ENCODE measurements at places on chromosomes 6 and 20.
A peak's percentile ranks its signal among the peaks of the same experiment; 100 is the strongest.

DNA sequence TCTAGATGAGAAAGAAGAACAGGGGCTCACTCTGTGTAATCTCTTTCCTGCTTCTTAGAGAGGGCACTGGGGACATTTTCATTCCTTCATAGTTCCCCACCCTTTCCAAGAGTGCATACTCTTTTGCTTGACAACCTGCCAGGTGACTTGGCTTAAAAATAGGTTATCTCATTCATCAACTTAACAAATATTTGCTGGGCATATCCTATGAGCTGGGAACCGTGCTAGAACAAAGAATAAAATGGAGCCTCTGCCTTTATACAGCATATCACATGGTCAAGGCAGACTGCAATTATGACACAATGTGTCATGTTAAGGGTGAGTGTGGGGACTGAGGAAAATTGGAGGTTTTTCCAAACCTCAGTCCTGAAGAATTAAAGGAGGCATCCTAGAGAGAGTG is 209.8 kb upstream of the FOXA2 start:
- DNase-seq, result no peak

DNA sequence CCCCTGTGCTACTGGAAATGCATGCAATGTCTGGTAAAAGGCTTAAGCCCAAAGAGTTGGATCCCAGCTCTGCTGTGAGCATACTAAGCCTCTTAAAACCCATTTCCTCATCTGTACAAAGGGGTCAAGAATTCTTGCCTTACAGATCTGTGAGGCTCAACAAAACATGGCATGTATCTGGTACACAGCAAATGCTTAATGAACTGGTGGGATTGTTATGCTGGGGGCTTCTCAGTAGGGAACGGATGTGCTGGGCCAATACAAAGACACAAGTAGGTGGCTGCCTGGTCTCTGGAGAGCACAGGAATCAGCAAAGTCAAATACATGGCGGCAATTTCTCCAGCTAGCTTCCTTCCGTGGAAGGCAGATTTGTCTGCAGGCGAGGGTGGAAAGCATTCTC is 62.3 kb downstream of the LAMP5 start:
- DNase-seq, result no peak

DNA sequence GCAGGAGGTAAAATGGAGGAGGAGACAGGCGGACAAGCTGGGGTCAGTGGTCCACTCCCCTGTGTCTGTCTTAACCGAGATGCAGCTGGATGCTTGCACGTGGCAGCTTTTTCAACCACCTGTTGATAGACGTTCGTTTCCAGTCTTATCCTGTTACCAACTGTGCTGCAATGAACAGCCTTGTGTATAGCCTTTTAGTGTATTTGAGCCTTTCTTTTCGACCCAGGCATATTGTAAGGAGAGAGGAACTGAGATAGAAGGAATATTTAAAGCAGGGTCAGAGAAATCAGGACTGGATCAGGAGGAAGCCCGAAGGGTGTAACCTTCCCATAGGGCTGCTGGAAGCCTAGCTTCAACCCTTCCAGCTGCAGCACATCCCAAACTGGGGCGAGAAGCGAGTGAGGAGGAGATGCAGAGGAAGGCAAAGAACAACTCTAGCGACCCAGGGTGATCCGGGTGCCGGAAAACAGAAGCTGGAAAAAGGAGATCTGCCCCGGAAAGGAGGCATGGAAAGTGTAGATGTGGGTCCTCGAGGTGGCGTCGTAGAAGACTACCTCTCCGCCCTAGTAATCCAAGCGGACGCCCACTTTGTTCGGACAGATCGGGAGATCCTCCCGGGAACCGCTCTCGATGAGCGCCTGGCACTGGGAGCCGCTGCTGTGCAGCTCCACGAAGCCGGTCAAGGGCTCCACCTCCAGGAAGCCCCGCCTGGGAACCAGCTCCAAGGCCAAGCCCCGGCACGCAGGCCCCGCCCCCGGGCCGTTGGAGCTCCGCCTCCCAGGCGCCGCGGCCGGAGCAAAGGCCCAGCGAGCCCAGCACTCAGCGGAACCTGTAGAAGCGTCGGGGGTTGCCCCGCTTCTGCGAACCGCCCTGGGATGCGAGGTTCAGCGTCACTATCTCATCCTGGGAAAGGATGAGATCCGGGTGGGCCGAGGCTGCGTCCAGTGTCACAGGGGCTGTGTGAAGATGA is 11.2 kb downstream of the TRIM31 start:
- peak; percentile 63 for DNase-seq

DNA sequence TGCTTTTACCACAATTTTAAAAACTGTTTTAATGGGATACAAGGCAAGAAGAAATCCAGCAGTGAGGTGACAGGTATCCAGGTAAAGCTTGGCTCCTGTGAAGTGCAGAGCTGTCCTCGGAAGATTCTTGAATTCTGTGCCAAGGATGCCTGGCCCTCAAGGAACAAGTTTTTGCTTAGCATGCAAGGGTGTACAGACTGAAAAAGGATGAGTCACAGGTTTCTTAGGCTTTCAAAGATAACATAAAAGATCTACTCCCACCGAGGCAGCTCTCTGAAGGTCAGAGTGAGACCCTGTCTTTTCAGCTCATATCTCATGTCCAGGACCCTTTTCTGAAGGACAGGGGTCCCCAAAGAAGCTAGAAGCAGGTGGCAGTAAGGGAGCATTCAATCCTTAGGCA is 83.3 kb downstream of the CHD6 start:
- no peak for DNase-seq

DNA sequence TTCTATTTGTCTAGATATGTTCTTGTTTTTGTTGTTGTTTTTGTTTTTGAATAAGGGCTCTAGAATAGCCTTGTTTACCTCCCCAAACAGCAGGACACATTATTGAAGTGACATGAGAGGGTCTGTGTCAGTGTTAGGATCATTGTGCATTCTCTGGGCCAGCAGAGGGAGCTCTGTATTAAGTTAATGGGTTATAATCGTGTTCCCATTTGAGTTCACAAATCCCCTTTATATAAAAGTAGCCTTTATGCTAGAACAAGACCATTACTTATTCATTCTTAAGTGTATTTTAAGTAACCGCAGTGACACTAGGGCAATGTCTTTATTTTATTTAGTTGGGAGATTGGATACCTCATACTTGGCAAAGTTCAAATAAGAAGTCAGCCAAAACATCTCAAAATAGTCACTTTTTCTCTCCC is 44.8 kb downstream of the STK4 start:
- peak; percentile 68 for DNase-seq

DNA sequence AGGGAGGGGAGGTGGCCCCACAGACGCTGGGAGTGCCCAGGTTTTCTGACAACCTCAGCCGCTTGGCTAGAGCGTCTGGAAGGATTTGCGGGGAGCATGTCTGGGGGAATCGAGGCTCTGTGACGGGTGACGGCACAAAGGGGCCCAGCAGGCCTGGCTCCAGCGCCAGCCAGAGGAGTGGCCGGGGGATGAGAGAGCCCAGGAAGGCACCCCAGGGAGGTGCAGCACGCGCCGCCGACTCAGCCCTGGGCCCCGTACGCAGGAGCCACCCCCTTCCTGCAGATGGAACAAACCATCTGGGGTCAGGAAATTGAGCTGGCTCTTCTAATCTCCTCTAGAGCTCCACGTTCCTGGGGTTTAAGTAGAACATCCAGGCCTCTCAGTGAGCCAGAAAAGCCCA is 5.9 kb upstream of the SLCO4A1 start:
- no peak for DNase-seq

DNA sequence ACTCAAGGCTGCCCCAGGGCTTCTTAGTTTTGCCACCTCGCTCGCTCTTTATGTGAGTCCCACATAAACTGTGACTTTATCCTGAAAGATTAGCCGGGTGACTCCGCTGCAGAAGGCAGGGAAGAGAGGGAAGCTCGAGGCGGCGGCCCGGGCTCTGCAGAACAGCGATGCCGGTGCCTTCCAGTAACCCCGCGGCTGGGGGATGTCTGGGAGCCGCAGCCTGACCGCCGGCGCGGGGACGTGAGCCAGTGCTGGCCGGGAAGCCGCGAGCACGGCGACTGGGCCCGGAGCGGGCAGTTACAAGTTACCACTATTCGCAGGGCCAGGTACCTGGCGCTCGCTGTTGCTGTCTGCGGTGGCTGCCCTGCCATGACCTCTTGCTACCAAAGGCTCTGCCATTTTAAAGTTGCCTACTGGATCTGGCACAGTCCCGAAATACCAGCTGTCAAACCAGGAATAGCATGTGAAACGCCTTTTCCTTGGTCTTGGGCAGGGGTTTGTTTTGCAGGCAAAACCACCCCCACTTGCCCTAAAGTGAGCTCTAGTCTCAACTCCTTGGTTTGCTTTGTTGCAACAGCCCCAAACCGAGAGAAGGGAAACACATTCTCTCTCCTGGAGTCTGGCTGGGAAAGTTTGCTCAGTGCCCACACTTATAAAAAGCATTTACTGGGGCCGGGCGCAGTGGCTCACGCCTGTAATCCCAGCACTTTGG is 124.0 kb upstream of the SLC2A12 start:
- DNase-seq, result no peak

GRCh38 chr6:25556516-25556915 is 95.5 kb upstream of the SCGN start:
- peak; percentile 37 for DNase-seq

- DNase-seq, result no peak
Observed at GRCh38 chr20:59207235-59207634, 43.6 kb downstream of the ZNF831 start.

DNA sequence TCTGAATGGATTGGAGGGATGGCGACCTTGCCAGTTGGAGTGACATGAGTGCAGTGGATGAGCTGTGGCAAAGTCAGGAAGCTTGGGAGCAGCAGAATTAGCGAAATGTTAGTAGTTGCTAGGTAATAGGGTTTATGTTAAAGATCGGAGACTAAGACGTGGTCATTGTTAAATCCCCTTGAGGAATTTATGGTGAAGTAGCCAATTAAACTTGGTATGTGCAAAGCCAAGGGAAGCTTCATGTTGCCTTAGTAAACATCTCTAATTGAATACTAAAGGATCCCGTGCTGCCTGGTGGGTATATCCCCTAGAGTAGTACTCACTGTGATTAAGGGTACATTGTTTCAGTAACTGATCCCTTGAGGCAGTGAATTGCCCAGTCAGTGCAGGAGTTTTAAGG is 106.0 kb downstream of the PRIM2 start:
- DNase-seq, result no peak

- DNase-seq, result no peak
Observed at GRCh38 chr20:41537865-41538264, 80.3 kb downstream of the CHD6 start.

- DNase-seq, result peak; percentile 18
Observed at GRCh38 chr6:25278261-25278913, 787 bp upstream of the CARMIL1 start.

DNA sequence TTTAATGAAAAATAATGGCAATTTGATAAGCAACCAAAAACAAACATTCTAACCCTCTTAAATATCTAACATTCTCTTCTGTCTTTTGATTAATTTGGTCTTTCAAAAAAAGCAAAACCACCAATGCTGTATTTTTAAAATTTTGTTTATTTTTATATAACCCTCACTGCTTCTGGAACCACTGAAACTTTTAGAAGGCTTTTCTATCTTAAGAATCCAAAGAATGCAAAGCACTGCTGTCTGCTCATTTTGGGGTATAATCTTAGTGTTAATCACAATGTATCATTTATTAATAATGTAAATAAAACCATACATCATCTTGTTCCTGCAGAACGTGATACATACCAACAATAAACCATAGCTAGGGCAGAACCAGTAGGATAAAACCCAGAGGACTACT is 14.0 kb downstream of the STK38 start:
- DNase-seq, result no peak

- DNase-seq, result no peak
Observed at GRCh38 chr6:23435126-23435525, 690.9 kb upstream of the NRSN1 start.

GRCh38 chr20:32672394-32672981 is 1.3 kb downstream of the C20orf203 start:
- DNase-seq, result no peak

GRCh38 chr6:89987830-89988229 is 93.6 kb downstream of the GJA10 start:
- no peak for DNase-seq

DNA sequence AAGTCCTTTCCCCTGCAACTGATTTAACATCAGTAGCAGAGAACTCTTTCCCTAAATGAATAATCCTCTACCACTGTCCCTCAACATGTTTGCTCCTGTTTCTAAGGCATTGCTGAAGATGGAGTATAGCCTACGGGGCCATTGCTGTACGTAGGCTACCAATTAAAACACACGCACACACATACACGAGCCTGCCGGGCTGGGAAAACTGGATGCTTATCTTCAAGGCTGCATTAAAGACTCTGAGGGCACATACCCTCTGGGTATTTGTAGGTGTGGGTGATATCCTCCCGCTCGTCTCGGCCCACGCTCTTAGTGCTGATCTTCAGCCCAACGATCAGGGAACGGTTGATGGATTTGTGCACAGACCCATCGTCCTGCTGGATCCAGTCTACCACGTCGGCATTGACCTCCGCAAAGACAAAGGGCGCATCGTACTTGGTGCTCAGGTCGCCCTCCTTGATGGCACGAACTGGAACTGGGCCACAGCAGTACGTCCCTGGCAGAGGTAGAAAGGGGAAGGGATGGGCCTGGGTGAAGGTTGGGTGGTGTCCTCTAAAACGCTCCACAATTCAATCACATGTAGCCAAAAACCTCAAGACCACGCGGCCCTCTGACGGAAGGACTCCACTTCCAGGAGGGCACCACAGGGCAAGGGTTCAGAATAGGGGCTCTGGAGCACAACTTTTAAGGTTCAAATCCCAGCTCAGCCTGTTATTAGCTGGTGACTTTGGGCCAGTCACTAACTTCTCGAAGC is 25.7 kb downstream of the TGM2 start:
- DNase-seq, result no peak

GRCh38 chr6:99813565-99813964 is 180.5 kb downstream of the MCHR2 start:
- no peak for DNase-seq

DNA sequence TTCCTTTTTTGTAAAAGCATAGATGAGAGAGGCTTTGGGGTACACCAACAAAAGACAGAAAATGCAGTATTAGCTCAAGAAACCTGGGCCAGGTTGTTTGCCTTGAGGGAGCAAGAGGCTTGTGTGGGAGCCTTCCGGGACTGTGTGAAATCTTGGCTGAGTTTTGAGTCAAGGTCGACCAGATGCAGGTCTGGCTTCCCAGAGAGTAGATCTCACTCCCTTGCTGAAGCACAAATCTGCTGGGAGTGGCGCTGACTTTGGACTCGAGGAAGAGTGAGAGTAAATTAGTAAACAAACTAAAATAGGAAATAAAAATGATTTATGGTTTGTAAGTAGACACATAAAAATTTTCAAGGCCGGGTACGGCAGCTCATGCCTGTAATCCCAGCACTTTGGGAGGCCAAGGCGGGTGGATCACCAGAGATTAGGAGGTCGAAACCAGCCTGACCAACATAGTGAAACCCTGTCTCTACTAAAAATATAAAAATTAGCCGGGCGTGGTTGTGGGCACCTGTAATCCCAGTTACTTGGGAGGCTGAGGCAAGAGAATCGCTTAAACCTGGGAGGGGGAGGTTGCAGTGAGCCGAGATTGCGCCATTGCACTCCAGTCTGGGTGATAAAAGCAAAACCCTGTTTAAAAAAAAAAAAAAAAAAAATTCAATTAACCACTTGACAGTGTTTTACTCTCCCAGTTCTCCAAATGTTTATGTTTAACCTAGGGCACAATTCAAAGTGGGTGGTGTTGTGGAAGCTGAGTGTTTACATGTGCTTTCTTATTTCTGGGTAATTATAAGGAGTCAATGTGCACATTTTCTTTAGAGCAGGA is 27.7 kb upstream of the EDN1 start:
- no peak for DNase-seq

Data from HS-5 (cell line).